Cerebellar cortex (tissue), 1 donor: ENCODE measurements at places on chromosomes 7 and 10.

- no peak for DNase-seq
These were observed 166.8 kb downstream of the USP6NL start for GRCh38 chr10:11444531-11445228.

GRCh38 chr10:103859161-103860086 is 4.0 kb upstream of the SH3PXD2A start:
- peak; percentile 93 for DNase-seq

DNA sequence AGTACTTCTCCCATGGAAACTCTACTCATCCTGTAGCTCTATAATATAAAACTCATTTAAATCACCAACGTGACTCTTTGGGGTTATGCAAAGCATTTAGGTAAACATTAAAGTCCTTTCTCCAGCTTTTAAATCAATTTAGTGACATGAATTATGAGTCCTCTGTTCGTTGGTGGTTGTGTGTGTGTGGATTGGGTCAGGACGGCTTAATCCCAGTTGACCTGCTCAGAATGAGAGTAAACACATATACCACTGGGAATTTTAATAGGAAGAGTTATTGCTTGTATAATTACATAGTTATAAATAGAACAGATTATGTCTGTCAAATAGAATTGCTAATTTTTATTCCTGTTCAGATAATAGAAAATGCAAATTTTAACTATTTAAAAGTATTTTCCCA is 30.7 kb upstream of the ADCY1 start:
- DNase-seq, result no peak

DNA sequence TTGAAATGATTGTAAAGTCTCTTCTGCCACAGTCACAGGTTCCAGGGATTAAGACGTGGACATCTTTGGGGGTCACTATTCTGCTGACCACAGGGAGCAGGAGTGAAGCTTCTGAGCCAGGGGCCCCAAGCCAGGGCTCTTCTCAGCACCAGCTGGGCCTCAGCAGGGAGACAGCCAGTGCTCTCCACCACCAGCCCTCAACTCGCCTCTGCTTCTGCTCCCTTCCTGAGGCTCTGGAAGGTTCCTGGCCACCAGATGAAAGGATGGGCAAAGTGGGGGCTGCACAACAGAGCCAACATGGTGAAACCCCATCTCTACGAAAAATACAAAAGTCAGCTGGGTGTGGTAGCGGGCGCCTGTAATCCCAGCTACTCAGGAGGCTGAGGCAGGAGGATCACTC is 11.2 kb upstream of the CRYGN start:
- DNase-seq, result no peak

DNA sequence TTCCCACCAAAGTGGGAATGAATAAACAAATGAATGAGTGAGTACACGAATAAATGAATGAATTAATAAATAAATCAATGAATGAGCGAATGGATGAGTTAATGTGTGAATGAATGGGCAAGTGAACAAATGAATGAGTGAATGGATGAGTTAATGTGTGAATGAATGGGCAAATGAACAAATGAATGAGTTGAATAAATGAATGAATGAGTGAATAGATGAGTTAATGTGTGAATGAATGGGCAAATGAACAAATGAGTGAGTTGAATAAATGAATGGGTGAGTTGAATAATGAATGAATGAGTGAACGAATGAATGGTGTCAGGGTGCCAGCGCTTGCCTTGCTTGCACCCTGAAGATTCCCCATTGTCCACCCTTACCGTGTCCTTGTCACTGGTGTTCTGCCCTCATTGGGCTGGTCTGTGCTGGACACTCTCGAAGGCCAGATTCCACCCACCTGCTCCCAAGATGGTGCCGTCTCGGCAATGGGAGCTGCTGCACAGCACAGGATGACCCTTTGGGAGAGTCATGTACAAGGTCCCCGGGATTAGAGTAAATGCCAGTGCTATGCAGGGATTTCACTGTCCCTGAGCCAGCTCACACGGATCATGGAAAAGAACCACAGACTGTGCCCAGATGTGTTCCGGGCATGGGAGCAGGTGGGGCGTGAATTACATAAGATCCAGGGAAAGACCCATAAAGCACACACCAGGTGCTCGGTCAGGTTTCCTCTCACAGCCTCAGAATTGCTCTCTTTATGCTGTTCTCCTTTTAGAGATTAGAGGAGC is 83.2 kb downstream of the CAMK1D start:
- peak; percentile 31 for DNase-seq

DNA sequence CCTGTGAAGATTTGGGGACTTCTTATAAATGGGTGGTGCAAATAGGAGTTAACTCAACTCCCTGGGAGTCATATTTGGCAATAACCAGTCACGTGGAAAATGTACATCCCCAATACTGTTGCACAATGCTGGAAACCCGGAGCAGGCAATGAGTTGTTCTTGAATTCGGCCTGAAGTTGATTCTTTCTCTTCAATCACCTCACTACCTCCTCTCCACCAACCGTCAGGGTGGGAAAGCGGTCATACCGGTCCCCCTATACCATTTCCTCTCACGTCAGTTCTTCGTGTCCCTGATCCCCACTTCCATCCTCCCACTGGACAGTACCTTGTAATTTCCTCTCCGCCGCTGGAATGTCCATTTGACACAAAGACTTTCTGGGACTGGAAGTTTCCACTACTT is 2.8 kb downstream of the GIMAP5 start:
- DNase-seq, result no peak

- DNase-seq, result no peak
These were observed 49.7 kb downstream of the TMEM178B start for GRCh38 chr7:141123522-141123921.

DNA sequence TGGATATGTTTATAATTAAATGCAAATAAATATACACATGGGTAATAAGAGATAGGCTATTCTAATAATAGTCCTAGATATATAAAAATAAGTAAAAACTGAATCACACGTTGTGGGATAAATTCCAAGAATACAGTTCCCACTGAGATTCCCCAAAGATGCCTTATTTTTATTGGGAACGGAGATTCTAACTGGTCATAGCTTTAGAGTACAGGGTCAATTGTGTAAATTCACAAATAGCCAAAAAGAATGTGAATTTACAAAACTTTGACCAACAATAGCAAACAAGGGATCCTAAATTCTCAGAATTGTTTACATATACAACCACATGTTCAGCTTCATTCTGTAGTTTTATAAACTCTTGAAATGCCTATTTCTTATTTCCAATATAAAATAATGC is 65.0 kb downstream of the VSTM4 start:
- no peak for DNase-seq

- DNase-seq, result peak; percentile 65
These were observed 233.2 kb upstream of the PRSS1 start for GRCh38 chr7:142516038-142516501.

DNA sequence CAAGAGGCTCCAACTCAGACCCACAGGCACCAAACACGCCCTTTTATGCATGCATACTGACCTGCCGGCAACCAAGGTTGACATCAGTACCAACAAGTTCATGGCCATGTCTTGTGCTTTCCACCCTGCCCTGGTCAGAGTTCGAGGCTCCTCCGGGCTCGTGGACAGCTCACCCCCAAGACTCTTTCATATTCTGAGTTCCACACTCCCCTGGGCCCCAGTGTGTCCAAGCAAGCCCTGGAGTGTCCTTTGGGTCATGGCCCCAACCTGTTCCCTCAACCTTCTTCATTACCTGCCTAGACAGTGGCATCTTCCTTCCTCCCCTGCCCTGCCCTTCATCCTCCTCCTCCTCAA is 40.5 kb downstream of the HIF1AN start:
- no peak for DNase-seq

DNA sequence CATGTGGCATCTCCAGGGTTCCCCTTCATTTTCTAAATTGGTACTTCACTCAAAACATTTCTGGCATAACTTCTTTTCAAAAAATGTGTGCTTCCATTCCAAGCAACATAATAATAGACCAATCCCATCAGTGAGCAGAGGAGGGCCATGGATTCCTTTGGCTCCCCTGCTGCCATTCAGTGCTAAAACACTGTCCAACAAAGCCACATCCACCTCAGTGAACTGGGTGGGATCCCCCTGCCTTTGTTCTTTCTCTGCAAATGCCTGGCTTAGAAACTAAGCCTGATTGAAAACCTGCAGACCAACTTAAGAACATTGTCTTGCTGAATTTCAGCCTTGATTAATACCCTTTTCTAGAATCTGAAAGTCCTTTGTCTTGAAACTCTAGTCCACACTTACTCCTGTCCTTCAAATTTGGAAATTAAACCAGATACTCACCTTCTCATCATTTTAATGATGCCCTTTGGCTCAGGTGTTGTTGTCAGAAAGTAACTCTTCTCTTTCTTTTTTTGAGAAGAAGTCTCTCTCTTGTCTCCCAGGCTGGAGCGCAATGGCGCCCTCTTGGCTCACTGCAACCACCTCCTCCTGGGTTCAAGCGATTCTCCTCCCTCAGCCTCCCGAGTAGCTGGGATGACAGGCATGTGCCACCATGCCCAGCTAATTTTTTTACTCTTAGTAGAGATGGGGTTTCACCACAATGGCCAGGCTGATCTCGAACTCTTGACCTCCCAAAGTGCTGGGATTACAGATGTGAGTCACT is 132.3 kb downstream of the PLXNA4 start:
- no peak for DNase-seq

DNA sequence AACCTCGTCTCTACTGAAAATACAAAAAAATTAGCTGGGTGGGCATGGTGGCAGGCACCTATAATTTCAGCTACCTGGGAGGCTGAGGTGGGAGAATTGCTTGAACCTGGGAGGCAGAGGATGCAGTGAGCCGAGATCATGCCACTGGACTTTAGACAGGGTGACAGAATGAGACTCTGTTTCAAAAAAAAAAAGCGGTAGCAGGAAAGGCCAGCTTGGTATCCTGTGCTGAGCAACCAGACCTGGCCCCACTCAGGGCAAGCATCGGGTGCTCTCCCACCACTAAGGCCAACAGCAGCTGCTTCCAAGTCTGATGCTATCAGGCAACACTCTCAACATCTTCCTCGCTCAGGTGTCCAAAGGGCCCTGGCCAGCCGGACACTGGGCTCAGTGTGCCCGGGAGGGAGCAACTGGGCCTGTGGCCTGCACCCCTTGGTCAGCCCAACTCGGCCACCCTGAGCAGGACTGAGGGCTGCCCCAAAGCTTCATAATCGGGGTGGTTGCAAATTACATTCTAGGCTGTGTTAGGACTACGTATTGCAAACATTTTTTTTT is 44.3 kb upstream of the MSMB start:
- no peak for DNase-seq

GRCh38 chr10:89255793-89256192 is 4.2 kb upstream of the LIPA start:
- no peak for DNase-seq

GRCh38 chr7:138935465-138936011 is 45.7 kb downstream of the KIAA1549 start:
- DNase-seq, result no peak

- peak; percentile 25 for DNase-seq
These were observed 47.7 kb downstream of the LYZL2 start for GRCh38 chr10:30581779-30582380.

DNA sequence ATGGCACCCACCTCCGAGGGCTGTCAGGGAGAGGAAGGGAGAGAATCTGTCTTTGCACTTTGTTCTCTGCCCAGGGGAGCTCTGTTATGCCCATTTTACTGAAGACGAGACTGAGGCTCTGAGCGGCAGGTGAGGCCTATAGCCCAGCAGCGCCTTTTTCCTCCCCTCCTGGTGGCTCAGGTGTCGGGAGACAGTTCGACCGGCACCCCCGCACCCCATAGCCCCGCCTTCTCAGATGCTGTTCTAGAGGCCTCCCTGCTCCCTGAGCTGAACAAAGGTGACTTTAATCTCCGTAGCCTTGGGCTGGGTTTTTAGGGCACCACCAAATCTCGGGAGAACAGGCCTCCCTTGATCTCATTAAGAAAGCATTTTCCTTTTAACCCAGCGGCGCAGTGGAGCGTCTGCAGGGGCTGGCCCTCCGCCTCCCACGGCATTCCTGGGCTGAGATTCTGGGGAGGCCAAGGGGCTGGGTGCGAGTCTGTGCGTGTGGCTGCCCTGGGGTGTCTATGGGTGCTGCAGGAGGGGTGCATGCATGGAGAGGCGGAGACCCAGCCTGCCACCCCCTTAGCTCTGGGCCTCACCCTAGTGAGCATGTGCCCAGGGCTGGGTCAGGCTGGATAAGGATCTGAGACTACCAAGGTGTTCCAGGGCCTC is 3.3 kb downstream of the LFNG start:
- DNase-seq, result no peak

DNA sequence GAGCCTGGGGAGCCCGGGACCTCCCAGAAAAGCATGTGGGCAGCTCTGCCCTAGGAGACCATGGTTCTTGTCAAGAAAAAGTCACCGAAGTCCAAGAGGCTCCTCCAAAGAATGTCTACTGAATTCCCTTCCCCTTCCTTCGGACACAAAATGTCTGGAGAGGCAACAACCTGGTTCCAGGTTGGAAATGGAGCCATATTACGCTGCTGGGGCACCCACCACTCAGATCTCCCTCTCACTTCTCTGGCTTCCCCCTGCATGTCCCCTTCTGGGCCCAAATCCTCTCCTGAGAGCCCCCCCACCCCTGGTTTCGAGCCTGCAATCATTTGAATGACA is 52.6 kb downstream of the RGS10 start:
- DNase-seq, result no peak

DNA sequence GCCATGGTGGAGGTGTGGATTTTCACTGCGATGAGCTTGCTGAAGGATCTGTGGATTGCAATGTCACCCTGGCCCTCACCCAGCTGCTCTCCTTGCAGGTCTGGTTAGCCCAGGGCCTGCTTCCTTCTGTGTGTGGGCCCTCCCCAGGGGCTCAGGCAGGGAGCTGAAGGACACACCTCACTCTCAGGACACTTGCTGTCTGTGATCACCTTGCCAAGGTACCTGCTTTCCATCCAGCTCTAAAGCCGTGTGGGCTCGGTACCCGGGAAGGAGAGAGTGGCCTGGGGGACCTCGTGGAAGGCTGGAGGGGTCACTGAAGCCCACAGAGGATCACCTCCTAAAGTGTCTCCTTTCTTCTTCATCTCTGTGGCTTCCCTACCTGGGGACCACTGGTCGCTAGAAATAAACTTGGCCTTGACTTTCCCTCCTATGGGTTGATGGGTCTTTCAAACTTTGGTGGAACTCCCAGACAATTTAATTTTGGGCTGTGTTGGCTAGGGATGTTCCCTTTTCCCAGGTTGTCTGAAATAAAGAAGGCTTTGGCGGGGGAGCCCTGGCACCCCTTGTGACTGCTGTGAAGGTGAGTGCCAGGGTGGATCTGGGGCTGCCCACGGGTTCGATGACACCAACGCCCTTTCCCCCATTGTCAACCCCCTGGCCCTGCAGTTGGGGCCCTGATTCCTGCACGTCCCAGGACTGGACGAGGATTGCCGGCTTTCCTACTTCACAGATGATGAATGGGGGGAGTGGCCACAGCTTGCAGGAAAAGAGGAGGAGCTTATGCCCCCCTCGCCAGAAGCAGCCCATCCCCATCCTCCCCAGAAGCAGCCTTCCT is 331.0 kb downstream of the ADARB2 start:
- no peak for DNase-seq

- no peak for DNase-seq
These were observed 448.5 kb downstream of the TCERG1L start for GRCh38 chr10:130863044-130863443.
